ENCODE measurements at places on chromosomes 5 and 9. TPM values are rescaled to one million over a fixed set of nuclear protein-coding genes. Genes with fewer than 3 reads are reported as not detected.
A peak's percentile ranks its signal among the peaks of the same experiment; 100 is the strongest.

- no peak overlapping the region for H3K27ac ChIP-seq
- H3K36me3 ChIP-seq, result no peaks in the 10 kb centered on the region
- peak; percentile 21 for DNase-seq
- peaks cover 27% of the 10 kb centered on the region for H3K27me3 ChIP-seq
- H3K4me3 ChIP-seq, result no peak overlapping the region
Observed at GRCh38 chr9:89576404-89576839, 28.4 kb upstream of the GADD45G start.

DNA sequence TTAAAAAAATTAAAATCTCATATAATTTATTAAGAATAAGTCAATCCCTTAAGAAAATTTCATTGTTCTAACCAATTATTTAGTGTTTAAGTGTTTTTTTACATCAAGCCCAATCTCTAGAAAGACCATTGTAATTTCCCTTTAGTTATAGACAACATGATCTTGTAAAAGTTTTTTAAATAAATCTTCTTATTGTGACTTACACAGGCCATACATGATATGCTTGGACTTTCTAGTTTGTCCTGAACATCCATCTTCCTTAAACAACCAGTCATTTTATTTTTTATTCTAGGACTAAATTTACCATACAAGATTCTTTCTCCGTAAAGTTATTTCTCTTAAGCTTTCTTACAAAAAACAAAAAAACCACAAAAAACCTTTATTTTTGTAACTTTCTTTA is 126.5 kb upstream of the MAST4 start:
- H3K4me3 ChIP-seq, result no peak overlapping the region
- peaks cover 8% of the 10 kb centered on the region for H3K36me3 ChIP-seq
- no peak for DNase-seq
- peaks cover 4% of the 10 kb centered on the region for H3K27me3 ChIP-seq
- peaks cover 11% of the 10 kb centered on the region for H3K4me1 ChIP-seq

DNA sequence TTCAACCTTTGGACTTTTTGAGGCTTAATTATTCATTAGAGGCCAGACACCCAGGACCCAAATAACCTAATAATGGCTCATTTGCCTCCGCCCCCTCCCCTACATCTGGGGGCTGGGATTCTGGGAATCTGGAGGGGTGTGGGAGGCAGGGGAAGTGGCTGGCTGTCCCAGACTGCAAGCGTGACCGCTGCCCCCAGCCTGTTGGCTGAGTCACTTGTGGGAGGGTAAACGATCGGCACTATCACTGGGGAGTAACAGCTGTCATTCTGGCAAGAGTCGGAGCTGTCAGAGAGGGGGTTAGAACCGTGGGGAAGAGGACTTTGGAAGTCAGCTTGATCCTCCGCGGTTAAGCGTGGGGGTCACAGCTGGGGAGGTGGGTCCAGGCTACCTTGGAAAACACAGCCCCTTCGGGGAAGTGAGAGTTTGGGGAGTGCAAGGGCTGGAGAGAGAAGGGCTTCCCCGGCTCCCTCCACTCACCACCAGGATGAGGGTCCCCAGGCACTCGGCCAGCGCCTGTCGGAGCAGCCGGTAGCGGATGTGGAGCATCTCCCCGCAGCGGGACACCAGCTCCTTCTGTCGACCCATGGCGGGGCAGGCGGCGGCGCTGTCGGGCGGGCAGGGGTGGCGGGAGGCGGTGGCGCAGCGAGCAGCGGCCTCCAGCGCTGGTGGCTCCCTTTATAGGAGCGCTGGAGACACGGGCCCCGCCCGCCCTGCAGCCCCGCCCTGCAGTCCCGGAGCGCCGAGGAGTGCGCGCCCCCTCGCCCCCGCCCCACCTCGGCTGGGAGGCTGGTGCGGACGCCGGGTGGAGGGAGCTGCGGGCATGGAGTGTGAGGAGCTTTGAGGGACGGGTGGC is at the start of gene AQP3:
Gene AQP3, minus strand, starts transcription at position 648 of the 853 bp plus-strand sequence. Its CDS starts 63 bp downstream, at position 585.
- no peaks in the 10 kb centered on the region for H3K36me3 ChIP-seq
- peaks cover 20% of the 10 kb centered on the region for H3K4me1 ChIP-seq
- H3K27me3 ChIP-seq, result peaks cover 13% of the 10 kb centered on the region

SLC45A2 gene
- polyA plus RNA-seq, result not detected

C6 gene
- polyA plus RNA-seq, result not detected

Data from naive B cell (primary cell).